ENCODE measurements at places on chromosomes 1 and 21.

DNA sequence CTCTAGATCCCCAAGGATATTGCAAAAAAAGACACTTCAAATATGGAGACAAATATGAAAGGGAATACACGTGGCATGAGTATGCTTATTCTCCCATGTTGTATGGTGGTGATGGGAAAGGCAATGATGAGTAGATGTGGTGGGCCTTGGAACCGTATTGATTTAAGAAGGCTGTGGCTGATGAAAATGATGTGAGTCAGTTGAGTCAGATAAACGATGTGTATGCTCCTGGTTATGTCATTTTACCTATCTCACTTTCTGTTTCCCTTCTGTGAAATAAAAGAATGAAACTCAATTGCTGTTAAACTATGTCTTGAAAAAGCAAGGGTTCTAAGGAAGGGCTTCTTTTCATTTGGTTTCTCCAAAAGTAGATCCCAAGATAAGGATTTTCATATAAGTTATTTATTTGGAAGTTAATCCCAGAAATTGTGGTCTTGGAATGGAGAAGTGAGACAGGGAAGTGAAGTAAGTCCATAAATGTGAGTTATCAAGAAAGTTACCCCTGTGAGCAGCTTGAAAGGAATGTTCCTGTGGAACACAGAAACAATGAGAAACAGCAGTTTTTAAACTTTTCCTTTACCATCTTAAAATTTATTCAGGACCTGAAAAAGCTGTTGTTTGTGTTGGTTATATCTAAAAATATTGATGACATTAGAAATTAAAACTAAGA is 292.0 kb downstream of the DUSP10 start:
- no peak for DNase-seq

GRCh38 chr1:79741720-79742421 is 735.3 kb upstream of the ADGRL4 start:
- no peak for DNase-seq

DNA sequence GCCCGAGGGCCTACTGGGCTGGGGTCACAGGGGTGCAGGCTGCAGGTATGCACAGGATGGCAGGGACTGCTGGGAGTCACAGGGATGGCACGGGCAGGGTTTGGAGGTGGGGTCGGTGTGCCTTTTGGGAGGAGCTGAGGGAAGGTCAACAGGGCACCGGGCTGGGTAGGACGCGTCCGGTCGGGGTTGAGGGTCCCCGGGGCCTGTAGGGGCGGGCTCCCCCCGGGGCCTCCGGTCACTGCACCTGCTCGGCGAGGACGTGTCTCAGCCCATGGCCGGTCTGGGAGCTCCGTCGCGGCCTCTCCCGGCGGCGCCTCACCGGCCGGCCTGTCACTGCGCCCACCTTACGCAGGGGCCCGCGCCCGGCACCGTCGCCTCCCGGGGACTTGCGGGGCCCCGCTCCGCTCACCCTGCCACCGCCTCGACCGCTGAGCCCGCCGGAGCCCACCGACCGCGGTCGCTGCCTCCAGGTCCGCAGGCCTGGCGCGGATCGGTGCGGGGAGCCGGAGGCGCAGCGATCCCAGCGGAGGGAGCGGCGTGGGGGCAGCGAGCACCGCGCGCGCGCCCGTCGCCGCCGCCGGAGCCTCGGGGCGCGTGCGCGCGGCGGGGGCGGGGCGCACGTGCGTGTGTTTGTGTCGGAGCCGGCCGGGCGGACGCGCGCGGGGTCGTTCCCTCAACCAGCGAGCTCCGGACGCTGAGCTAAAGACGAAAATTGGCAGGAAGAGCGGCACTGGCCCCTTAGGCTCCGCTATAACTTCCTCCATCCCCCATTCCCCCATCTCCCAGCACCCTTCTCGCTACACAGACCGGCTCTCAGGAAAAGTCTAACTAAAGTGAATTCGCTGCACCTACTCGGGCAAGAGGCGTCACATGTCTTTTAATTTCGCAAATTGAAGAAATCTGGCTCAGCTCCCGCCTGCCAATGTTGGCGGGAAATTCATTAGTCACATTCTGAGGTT is at the start of gene AMIGO1:
Gene AMIGO1, minus strand, starts transcription at position 552 of the 959 bp plus-strand sequence. CDS start 815 bp downstream, outside the sequence.
- DNase-seq = no peak

GRCh38 chr1:199096591-199096990 is 457.8 kb downstream of the PTPRC start:
- no peak for DNase-seq

- no peak for DNase-seq
These were observed 24.3 kb downstream of the ZMYND12 start for GRCh38 chr1:42431514-42431913.

DNA sequence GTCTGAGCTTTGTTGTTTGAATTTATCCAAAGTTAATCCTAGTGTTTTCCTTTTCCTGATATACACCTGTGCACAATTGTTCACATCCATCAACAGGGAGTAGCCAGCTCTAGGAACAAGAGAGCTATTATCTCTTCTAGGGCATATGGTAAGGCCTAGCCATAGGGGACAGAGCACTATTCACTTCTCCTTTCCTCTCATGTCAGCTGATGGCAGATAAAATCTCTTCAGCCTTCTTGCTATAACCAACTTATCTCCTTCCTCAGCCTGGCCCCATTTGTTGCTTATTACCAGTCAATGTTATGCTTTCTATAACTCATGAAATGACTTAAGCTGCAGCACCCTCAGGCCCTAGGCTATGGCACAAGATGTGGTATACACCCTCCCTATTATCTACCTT is 38.9 kb downstream of the PATJ start:
- DNase-seq = no peak

GRCh38 chr1:13825033-13825432 is 125.0 kb downstream of the PRDM2 start:
- DNase-seq = no peak

DNA sequence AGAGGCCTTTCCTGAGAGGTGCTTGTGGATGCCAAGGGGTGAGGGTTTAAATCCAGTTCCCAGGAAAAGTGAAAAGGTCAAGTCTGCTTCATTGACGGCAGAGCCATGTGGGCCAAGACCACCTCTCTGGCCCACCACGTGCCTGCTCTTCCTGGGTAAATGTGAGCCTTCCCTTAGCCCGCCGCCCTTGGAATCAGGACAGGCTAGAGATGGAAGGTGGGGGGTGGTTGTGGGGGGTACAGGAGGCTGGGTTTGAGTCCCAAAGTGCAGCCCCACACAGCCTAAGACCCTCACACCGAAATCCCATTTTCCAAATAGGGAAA is 104.4 kb downstream of the EPHB2 start:
- DNase-seq = no peak

GRCh38 chr1:23217421-23218115 is at the start of gene HTR1D:
Gene HTR1D, minus strand, starts transcription at chr1:23217502. Its CDS starts 23,283 bp downstream, at chr1:23194219.
- DNase-seq = no peak

- no peak for DNase-seq
These were observed 9.3 kb downstream of the PODN start for GRCh38 chr1:53071167-53071865.

DNA sequence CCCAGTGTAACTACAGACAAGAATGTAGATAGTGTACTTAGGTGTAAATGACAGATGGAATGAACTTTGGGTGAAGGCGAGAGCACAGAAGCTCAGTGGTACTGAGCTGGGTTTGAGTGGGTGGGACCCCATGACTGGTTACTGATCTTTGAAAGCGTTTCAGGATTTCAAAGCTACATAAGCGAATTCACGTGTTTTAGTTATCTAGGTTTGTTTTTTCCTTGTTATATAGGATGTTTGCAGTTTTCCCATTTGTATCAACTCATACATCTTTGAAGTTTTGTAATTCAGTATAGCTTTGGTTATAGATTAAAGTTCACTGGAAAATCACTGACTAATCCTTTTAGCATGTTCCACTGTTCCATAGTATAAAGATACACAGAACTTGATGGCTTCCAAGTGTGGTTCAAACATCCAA is 182.5 kb downstream of the NFIA start:
- DNase-seq = no peak

DNA sequence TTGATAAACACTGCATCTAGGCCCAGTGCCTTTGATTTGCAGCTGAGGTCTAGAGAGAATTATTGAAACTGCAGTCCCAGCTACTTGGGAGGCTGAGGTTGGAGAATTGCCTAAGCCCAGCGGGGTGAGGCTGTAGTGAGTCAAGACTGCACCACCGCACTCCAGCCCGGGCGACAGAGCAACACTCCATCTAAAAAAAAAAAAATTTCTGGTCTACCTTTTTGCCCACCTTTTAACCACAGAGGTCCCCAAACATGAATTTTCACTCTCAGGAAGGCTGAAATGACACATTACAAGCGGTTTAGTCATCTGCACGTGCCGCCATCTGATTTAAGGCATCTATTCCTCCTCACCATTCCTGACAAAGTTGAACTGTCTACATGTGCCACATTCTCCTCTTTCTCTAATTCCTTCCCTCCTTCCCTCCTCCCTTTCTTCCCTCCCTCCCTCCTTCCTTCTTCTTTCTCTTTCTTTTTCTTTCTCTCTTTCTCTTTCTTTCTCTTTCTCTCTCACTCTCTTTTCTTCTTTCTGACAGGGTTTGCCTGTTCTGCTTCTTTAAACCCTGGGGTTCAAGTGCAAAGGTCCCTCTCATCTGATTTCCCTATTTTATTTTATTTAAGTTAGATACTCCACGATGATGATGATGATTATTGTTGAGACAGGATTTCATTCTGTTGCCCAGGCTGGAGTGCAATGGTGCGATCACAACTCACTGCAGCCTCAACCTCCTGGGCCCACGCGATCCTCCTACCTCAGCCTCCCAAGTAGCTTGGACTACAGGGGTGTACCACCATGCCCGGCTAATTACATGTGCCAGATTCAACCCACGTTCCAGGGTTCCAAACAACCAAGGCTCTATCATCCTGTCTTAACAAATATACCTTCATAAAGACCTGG is 3.0 kb upstream of the SOD1 start:
- DNase-seq = no peak

DNA sequence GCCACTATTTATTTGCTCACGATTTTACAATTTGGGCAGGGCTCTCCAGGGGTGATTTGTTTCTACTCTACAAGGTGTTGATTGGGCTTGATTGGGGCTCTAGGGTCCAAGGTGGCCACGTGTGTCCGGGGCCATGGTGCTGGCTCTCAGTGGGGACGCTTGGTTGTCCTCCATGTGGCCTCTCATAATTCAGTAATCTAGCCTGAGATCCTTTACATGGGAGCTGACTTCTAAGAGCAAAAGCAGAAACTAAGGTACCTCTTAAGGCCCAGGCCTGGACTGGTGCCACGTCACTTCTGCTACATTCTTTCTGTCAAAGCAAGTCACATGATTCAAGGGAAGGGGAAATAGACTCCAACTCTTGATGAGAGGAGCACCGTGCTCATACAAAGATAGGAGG is 8.1 kb upstream of the PSRC1 start:
- DNase-seq = no peak

- DNase-seq = no peak
These were observed 29.7 kb upstream of the ZBTB18 start for GRCh38 chr1:244021427-244021826.

GRCh38 chr1:170790175-170790574 is 126.2 kb downstream of the PRRX1 start:
- no peak for DNase-seq

GRCh38 chr1:50080904-50081586 is 27.7 kb upstream of the ELAVL4 start:
- DNase-seq = no peak

- DNase-seq = no peak
These were observed 8.3 kb downstream of the ACTRT2 start for GRCh38 chr1:3029481-3029961.

DNA sequence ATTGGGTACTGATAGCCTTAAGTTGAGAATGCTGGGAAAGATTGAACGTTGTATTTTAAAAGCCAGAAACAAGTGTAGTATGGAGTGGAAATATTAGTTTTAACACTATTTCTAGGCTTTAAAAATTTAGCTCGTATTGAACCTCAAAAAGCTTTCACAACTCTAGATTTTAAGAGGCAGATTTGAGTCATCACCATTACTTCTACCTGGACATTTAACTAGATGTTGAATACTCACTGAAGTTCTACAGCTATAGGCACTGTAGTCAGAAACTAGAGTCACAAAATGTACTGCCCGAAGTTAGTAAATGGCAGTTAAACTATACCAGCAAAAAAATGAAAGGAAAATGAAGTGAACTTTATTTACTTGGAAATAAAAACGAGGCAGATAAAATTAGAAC is 96.5 kb downstream of the NEK7 start:
- no peak for DNase-seq

GRCh38 chr1:9600861-9601834 is 12.4 kb downstream of the TMEM201 start:
- no peak for DNase-seq

GRCh38 chr1:180230416-180230790 is 339 bp downstream of the LHX4 start:
- DNase-seq = no peak

GRCh38 chr1:43839056-43839455 is 94.5 kb upstream of the ARTN start:
- no peak for DNase-seq

- no peak for DNase-seq
These were observed 35.6 kb upstream of the ERG start for GRCh38 chr21:38533887-38534286.

DNA sequence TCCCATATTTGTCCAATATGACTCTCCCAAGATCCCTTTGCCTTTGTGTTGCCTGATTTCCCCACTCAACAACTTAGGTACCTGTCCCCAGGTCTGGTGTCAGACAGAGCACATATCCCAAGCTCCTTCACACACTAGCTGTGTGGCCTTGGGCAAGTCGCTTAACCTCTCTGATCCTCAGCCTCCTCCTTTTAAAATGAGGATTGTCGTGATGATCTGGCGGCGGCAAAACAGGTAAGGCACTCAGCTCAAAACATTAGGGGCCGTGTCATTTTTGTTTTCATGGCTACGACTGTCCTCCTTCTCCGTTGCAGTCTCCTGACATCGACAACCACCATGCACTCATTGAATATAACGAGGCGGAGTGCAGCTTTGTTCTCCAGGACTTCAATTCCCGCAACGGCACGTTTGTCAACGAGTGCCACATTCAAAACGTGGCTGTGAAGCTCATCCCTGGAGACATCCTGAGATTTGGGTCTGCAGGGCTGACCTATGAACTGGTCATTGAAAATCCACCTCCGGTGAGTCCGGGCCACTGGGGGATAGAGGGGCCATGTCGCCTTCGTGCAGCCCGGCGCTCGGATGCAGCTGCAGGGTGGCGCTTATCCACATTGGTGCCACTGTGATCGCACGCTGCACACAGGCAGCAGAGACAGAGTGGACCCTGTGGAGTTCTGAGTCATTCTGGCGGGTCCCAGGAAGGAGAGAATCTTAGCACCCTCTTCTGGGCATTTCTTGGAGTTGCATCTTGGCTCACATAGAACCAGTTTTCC is 25.2 kb downstream of the FHAD1 start:
- peak; percentile 43 for DNase-seq

DNA sequence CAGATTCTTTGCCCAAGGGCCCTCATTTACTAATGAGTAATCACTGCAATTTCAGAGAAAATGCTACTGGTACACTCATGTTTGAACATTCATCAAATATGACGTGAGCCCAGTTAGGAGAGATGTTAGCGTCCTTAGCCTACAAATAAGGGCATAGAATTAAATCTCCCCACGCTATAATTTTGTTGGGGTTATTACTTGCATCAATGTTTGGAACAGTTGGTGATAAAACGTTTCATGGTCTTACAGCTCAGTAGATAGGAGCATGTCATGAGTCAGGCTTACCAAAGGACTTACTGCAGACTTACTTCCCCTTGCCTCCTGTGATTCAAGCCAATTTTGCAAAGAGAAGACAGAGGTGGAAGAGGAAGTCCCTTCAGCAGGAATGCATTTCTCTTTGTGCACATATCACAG is 304.0 kb downstream of the KIF26B start:
- DNase-seq = no peak

GRCh38 chr1:14693949-14694348 is 95.5 kb downstream of the KAZN start:
- DNase-seq = no peak
